Stimulated activated CD8-positive, alpha-beta memory T cell treated with anti-CD3 and anti-CD28 coated beads, Interleukin-7, amount 100 ng/mL, for 48 hours (primary cell): ENCODE measurements at places on chromosomes 7 and 10.

DNA sequence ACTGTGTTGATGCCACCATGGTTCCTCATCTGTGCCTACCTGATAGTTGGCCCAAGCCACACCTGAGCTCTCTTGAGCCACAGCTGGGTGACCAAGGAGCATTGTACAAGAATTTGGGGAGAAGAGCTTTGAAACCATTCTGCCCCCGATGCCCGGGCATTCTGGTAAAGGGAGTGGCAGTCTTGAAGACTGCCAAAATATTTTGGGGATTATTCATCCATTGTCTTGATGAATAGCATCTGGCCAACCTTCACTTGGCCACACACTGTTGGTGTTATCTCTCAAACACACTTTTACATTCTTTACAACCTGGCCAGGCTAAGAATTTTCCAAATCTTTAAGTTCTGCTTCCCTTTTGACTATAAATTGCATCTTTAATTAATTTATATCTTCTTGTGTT lies 113.1 kb upstream of the PCBD1 start:
- no peak for DNase-seq

DNA sequence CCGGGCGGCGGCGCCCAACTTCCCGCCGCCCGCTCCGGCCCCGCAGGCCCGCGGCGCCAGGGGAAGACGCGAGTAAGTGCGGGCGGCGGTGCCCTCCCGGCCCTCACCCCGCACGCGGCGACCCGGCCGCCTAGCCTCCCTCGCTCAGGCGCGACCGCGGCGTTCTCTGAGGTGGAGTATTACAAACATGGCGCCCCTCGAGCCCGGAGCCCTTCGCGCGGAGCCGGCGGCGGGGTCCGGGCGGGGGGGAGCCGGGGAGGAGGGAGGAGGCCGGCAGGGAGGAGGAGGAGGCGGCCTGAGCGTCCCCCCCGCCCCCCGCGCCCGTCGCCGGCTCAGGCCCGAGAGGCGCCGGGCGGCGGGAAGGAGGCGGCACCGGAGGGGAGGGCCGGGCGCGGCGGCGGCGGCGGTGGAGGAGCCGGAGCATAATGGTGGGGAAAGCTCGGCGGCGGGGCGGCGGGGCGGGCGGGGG lies at the start of gene ZMYND11:
TSS of gene ZMYND11 (plus strand) at position 324 of the 469 bp plus-strand sequence. CDS start 44,558 bp downstream, outside the sequence.
- peak; percentile 42 for DNase-seq

DNA sequence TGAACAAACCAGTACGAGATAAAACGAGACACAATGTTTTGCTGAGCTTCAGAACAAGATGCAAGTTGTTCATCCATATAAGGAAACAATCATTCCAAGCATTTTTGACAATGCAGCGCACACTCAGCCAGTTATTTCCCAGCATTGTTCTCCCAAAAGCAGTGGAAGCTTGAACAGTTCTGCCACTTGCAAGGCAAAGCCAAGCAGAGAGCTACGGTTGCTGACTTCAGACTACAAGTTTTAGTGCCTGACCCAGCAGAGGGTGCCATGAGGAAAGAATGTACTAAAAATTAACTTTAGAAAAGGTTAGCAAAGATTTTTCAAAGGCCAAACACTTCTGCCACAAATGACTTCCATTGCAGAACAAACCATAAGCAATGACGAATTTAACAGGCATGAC lies 152.5 kb downstream of the SLC25A13 start:
- DNase-seq, result no peak

DNA sequence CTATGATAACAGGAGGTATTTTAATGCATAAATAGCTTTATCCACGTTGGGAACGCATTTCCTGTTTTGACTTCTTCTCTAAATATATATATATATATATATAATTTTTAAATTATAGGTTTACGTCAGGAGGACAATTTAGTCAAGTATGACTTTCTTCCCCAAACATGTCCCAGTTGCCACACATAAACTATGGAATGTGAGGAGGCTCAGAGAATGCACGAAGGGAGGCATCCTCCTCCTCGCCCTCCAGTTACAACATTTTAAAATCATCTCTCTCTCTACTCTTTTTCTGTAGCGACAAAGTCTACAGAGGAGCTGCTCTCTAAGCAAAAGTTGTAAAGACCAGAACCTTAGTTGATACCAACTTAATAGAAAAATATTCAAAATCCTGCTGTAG lies 106.9 kb upstream of the LYZL1 start:
- no peak for DNase-seq

DNA sequence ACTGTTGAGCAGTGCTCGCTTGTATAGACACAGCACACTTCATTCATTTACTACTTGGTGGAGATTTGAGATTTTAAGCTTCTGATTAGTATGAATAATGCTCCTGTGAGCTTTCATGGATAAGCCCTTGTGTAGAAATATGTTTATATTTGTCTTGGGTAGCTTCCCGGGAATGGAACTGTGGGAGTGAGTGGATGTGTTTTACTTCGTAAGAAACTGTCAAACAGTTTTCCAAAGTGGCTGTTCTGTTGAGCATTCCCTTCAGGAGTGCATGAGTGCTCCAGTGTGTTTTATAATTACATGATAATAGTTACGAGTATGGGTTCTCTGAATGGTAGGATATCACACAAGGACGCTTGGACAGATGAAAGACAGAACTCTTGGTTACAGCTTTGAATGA lies 49.4 kb downstream of the VWC2 start:
- DNase-seq, result no peak

DNA sequence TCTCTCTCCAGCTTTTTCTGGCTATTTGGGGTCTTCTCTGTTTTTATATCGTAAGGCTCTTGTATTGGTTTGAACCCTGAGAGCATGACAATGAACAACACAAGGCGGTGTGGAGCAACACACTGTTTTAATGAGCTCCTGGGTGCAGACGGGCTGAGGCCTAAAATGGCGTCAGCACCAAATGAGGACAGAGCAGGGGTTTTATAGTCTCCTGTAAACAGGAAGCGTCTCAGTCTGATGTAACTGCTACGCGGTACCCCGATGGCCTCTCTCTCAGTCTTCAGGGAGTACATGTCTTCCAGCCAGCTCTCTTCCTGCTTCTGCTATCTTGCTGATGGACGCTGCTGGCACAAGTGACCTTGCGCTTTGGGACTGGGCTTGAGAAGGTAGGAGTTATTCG lies 95.9 kb upstream of the CCDC71L start:
- DNase-seq, result no peak

- DNase-seq, result no peak
Observed at GRCh38 chr7:147022056-147022455, 905.5 kb downstream of the CNTNAP2 start.

DNA sequence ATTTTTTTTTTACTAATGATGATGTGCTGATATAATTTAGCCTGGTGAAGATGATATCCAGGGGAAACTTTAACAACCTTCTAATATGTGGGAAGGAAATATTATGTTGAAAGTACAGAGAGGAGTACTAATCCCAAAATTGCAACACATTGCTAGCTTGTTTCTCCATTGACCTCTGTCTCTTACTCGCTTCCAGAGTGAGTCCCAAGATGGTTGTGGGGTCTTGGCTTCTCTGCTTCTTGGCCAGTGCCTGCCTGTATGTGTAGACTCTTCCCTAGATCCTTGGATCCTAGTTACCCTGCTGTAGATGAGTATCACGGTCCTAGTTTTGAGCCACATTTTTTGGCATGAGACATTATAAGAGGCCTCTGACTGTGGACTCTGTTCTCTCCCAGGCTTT lies 17.5 kb downstream of the BMPER start:
- DNase-seq, result no peak

- DNase-seq, result no peak
Observed at GRCh38 chr10:52615756-52616394, 156.7 kb downstream of the MBL2 start.

DNA sequence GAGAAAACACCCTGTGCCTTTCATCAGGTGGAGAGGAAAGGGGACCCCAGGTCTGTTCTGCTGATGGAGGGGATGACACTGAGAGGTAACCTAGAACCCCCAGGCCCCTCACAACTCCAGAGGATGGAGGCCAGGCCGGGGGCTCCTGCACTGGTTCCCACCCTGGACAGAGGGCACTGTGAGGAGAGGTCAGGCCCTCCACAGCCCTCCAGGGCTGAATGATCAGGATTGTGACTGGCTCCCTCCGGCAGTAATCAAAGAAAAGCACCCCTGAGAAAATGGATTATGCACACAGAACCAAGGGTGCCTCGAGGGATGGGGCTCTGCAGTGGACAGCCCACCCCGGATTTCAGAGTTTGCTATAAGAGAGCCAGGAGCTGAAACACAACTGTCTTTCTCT lies 502.8 kb downstream of the TCERG1L start:
- no peak for DNase-seq

GRCh38 chr7:34109936-34110780 lies 204.8 kb downstream of the BMPER start:
- DNase-seq, result no peak

- DNase-seq, result no peak
Observed at GRCh38 chr10:19828278-19829049, 12.2 kb downstream of the PLXDC2 start.

DNA sequence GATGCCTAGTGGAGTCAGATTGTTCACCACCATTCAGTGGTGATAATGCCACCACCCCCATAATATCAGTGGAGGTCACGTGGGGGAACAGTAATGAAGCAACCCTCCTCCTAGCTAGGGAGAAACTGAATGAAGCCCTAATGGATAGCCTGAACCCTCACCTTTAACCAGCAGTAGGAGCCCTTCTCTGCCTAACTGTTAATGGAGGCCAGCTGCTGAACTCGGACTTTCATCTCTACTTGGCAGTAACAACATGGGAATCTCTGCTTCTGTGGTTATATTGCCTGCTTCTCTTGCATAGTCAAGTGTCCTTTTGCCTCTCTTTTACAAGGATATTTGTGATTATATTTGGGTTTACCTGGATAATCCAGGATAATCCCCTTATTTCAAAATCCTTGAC lies 1097.9 kb downstream of the REEP3 start:
- no peak for DNase-seq

- no peak for DNase-seq
Observed at GRCh38 chr10:51861051-51861450, 161.7 kb upstream of the CSTF2T start.

GRCh38 chr7:33854178-33854577 lies 51.2 kb upstream of the BMPER start:
- DNase-seq, result no peak

DNA sequence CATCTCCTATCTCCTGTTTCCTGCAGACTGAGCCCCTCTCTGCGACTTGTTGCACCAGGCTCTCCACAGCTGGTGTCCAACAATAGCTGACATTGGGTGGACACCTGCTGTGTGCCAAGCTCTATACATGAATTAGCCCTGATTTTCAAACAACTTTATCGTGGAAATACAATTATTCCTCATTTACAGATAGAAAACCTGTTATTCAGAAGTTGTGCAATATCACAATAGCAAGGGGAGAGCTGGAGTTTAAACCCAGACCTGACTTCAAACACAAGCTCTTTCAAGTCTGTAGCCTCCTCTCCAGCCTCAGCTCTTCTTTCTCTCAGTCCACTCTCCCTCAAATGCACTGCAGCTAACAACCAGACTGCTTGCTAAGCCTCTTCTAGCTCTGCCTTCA lies 168.8 kb downstream of the HECW1 start:
- no peak for DNase-seq

DNA sequence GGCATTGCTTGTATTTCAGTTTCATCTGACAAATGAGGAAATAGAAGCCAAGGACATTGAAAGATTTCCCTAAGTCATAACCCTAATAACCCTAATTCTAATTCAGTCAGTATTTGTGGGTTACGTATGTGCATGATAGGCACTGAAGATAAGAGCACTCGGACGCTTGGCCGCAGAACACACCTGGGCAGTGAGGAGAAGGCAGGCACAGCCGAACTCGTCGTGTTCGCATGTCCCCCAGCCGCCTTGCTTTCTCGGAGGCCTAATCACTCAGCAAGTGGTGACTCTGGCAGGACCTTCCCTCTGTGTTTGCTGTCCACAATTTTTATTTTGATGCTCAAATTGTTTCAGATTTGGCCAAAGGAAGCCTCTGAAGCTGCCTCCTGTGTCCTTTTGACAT lies 23.7 kb downstream of the HKDC1 start:
- DNase-seq, result no peak

DNA sequence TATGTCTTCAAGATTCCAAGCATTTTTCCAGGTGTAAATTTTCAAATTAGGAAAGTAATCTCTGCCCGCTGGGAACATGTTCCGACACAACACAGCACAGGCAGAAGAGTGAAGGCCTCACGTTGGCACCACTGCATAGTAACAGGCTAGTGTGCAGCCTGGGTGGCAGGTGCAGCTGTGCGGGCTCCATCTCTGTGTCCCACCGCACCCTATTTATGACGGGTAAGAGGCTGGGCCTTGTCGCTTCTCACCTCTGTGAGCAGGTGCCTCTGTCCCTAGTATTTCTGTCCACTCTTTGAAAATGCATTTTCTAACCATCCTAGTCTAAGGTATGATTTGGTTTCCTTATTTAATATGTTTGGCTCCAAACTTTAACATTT lies 24.1 kb downstream of the VIPR2 start:
- DNase-seq, result no peak

DNA sequence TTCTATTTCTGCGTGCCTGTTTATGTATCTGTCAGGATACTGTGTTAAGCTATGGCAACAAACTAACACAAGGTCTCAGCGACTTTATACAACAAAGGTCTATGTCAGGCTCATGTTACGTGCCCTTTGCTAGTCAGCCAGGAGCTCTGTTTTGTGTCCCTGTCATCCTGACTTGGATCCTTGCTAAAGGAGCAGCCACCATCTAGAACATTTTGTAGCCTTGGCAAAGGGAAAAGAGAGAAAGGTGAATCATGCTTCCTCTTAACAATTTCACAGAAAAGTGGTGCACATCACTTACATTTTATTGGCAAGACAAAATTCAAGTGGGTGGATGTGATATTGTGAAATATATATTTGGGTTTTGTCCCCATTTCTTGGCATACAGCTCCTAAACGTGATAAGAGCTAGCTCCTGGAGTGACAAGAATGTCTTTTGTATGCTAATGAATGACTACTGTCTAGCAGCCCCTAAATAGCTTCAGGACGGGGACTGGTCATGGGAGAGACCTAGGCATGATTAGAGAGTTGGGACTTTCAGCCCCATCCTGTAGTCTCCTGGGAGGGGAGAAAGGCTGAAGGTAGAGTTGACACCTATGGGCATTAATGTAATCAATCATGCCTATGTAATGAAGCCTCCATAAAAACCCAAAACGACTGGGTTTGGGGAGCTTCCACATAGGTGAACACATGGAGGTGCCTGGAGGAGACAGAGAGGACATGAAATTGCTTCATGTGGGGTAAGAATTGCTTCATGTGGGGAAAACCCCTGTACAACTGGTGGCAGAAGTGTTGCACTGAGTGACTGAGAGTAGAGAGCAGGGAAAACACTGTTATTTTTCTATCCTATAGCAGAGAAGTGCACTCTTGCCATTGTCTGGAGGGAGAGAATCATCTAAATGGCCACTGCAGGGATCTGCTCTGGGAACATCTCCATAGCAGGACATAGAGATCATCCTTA lies 33.0 kb downstream of the MRPL32 start:
- DNase-seq, result no peak

DNA sequence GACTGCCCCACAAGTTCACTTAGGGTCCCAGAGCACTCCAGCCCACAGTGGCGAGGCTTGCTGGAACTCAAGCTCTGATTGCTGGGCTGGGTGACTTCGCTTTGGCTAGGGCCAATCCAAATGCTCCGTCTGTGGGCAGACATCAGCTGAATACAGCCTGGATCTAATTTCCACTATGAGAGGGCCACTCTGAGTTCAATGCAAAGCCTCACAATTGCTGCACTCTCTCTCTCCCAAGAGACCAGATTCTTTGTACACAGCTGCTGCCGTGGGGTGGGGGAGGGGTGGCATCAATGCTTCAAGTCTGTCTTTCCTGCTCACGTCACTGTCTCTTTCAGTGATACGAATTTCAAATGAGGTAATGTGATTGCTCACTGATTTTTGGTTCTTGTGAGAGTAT lies 47.3 kb upstream of the BPGM start:
- DNase-seq, result no peak

GRCh38 chr7:68176974-68177373 lies 1180.3 kb downstream of the TYW1 start:
- DNase-seq, result no peak

GRCh38 chr10:132448248-132448731 lies 51.3 kb downstream of the PWWP2B start:
- DNase-seq, result no peak
